ENCODE measurements at places on chromosomes 11 and 22. TPM values are rescaled to one million over a fixed set of nuclear protein-coding genes. Genes with fewer than 3 reads are reported as not detected.

Gene DDTL
- total RNA-seq: 4.2 TPM

Gene WDR74
- 91.3 TPM for total RNA-seq

Gene OR8J1
- not detected for total RNA-seq

GRCh38 chr22:30219049-30219654 lies 27.4 kb downstream of the LIF start:
- H3K4me3 ChIP-seq: no peak overlapping the region
- DNase-seq: no peak
- H3K27me3 ChIP-seq: no peaks in the 10 kb centered on the region
- H3K4me1 ChIP-seq: peaks cover 22% of the 10 kb centered on the region
- H3K27ac ChIP-seq: no peak overlapping the region

GRCh38 chr11:25769287-25769686 lies 562.6 kb upstream of the ANO3 start:
- DNase-seq: no peak
- H3K27me3 ChIP-seq: no peaks in the 10 kb centered on the region
- no peaks in the 10 kb centered on the region for H3K36me3 ChIP-seq
- no peak overlapping the region for H3K27ac ChIP-seq
- no peaks in the 10 kb centered on the region for H3K4me1 ChIP-seq

GRCh38 chr11:98234698-98235097 lies 786.1 kb upstream of the CNTN5 start:
- no peaks in the 10 kb centered on the region for H3K27me3 ChIP-seq
- no peak overlapping the region for H3K27ac ChIP-seq
- H3K4me3 ChIP-seq: no peak overlapping the region
- H3K36me3 ChIP-seq: no peaks in the 10 kb centered on the region

DNA sequence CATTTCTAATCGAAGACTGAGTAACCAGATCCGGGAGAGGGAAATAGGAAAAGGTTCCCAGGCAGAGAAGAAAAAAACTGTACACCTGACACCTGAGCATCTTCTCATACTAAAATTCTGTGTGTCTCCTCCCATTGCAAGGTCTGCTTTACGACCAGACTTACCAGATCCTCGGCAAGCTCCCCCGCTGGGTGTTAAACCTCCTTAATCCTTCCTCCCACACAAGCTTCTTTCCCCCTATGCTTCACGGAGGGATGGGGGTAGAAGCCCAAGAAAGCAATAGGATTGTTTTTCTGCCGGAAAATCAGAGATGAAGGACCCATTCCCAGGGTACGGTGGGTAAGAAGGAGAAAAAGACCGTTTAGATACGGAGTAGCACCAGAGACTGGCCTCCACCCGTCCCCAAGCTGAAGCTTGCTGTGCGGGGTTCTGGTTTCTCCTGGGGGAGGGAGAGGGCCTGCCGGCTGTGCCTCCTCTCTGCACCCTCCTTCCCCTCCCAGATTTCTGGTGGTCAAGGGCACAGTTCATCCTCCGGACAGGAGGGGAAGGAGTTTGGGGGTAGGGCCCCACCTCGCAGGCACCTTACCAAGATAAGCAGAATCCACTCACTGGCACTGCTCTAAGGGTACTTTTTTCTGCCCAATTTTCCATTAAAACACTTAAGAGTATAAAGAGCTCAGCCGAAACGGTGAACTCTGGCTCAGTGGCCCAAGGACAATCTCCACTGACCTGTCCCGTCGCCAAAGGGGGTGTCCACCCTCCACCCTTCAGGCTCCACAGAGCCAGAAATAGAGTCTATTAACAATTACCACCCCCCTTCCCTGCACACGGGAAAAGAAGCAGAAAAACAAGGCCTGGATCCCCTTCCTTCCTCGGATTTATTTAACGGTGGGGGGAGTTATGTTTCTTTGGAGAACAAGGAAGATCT lies 1.2 kb downstream of the TOB2 start:
- H3K27me3 ChIP-seq: no peaks in the 10 kb centered on the region
- DNase-seq: peak; percentile 33
- H3K4me3 ChIP-seq: peak overlapping the region; percentile 70
- peak overlapping the region; percentile 96 for H3K27ac ChIP-seq
- no peaks in the 10 kb centered on the region for H3K36me3 ChIP-seq

DNA sequence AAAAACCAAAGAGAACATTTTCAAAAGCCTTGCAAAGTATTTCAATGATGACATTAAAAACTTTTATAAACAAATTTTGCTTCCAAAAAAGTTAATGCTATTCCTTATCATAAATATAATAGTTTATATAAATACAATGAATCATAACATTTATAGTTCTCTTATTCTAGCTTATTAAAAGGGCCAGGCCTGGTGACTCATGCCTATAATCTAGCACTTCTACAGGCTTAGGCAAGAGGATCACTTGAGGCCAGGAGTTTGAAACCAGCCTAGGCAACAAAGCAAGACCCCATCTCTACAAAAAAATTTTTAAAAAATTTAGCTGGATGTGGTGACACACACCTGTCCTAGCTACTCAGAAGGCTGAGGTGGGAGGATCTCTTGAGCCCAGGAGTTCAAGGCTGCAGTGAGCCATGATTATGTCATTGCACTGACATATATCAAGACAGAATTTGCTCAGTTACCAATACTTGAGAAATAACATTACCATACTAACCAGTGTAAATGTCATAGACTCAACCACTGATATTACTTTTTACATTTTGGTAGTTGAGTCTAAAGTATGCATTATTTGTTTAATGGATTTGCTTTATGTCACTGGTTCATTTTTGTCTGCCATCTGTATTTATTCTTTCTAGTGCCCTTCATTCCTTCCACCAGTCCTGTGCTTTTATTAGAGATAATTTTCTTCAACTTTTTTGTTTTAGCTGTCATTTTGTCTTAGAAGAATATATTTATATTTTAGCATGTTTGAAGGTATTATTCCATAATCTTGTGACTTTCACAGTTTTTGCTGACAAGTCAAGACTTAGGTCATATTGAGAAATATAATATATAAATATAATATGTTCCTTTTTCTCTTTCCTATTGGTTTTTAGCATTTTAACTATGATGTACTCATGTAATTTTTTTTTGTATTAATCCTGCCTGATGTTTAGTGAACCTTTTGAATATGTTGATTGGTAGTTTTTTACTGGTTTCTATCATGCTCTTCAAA lies 56.2 kb downstream of the CYP2R1 start:
- H3K4me3 ChIP-seq: no peak overlapping the region
- no peak overlapping the region for H3K27ac ChIP-seq
- H3K4me1 ChIP-seq: no peaks in the 10 kb centered on the region
- no peaks in the 10 kb centered on the region for H3K27me3 ChIP-seq

GRCh38 chr11:73048446-73048845 lies 93.7 kb downstream of the FCHSD2 start:
- H3K4me3 ChIP-seq: no peak overlapping the region
- no peaks in the 10 kb centered on the region for H3K36me3 ChIP-seq
- H3K27ac ChIP-seq: peak overlapping the region; percentile 28
- H3K4me1 ChIP-seq: peaks cover 12% of the 10 kb centered on the region
- no peaks in the 10 kb centered on the region for H3K27me3 ChIP-seq

DNA sequence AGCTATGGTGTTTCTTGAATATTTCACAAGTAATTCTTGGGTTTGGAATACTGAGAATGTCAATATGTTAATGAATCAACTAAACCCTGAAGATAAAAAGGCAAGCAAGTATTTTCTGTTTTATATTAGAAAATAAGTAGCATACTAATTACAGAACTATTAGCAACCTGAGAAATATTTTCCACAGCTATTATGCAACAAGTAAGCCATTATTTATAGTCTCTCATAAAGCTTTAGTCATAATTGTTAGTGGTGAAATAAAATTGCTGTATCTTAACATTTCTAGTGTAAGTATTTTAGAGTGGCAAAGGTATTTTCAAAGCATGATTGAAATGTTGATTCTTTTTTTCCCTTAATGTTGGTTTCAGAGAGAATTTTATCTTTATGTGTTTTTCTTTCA lies 53.3 kb downstream of the FAR1 start:
- H3K27ac ChIP-seq: no peak overlapping the region
- H3K27me3 ChIP-seq: no peaks in the 10 kb centered on the region
- H3K36me3 ChIP-seq: peaks cover 5% of the 10 kb centered on the region
- no peak overlapping the region for H3K4me3 ChIP-seq

DNA sequence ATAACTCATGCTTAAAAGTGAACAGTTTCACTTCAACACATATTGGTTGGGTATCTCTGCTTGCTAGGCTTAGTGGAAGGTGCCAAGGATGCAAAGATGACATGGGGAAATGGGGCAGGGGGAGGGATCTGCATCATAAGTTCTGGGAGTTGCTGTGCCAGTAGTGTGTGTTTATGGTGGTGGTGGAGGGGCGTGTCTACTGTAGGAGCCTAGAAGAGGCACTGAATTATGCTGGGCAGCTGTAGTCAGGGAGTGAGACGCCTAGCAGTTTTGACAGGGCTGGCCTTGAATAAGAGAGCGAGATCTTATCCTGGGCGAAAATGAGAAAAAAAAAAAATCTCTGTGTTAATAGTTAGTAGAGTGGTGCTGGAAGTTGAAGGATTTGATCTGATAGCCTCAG lies 3.0 kb downstream of the ELMOD1 start:
- H3K4me1 ChIP-seq: peaks cover 9% of the 10 kb centered on the region
- H3K4me3 ChIP-seq: no peak overlapping the region
- H3K27ac ChIP-seq: no peak overlapping the region
- no peak for DNase-seq
- H3K27me3 ChIP-seq: peaks cover 36% of the 10 kb centered on the region

- H3K4me3 ChIP-seq: no peak overlapping the region
- H3K36me3 ChIP-seq: peaks cover 7% of the 10 kb centered on the region
- DNase-seq: peak; percentile 49
These were observed 59.2 kb downstream of the SLC35F2 start for GRCh38 chr11:107799218-107799859.

GRCh38 chr22:46286941-46287872 lies 9.5 kb upstream of the GTSE1 start:
- no peaks in the 10 kb centered on the region for H3K27me3 ChIP-seq
- H3K4me3 ChIP-seq: peak overlapping the region; percentile 2
- peak overlapping the region; percentile 73 for H3K27ac ChIP-seq
- H3K4me1 ChIP-seq: no peaks in the 10 kb centered on the region
- DNase-seq: no peak
- peaks cover 23% of the 10 kb centered on the region for H3K36me3 ChIP-seq

DNA sequence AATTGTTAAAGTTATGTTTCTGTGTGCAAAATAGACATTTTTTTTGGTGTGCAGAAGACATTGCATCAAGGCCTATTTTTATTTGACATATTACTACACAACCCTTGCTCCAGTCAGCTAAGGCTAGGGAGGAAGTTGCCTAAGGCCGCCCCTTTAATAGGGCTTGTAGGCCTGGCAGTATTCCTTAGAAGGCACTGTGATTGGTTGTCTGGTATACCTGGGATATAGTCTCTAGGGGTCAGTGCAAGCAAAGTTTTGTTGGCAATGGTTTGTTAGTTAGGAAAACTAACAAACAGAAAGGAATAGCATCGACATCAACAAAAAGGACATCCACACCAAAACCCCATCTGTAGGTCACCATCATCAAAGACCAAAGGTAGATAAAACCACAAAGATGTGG lies 16.9 kb downstream of the CCDC15 start:
- H3K4me1 ChIP-seq: no peaks in the 10 kb centered on the region
- no peaks in the 10 kb centered on the region for H3K36me3 ChIP-seq
- no peak overlapping the region for H3K4me3 ChIP-seq
- no peaks in the 10 kb centered on the region for H3K27me3 ChIP-seq
- no peak for DNase-seq
- no peak overlapping the region for H3K27ac ChIP-seq

DNA sequence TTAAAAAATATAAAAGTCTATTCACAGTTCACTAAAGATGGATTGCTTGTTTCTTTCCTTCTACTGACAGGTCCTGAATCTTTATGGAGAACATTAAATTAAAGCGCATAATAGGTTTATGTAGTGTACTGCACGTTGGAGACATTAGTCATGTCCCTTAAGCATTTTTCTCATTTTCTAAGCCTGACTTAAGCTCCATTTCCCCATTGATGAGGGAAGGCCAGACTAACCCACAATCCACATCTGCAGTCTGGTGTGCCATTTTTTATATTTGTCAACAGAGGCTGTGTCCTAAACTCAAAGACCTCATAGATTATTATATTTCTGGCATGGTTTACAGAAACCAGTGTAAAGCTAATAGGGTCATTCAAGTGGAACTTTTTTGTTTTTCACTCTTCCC lies 39.9 kb downstream of the CADM1 start:
- H3K4me3 ChIP-seq: no peak overlapping the region
- no peak for DNase-seq
- no peaks in the 10 kb centered on the region for H3K4me1 ChIP-seq
- no peak overlapping the region for H3K27ac ChIP-seq

DNA sequence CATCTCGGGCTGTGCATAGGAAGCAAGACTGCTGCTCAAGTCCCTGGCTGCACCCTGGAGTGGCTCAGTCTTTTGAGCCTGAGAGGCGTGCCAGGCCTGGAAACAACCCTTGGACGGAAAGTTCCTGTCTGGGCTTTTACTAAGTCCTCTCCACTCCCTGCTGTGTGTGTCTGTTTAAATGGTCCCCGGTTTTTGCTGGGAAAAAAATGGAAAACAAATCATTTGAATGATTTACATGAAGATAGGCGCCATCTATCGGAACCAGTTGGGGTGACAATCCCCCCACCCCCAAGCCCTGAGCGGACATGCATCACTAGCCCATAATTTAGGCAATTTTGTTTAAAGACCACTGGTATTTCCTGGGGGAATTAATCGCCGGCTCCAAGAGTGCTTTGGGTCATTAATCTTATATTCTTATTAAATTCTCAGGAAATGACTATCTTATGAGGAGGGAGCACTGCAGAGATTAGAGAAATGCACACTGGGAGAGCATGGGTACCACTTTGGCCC lies 2.7 kb upstream of the GAB2 start:
- H3K27ac ChIP-seq: no peak overlapping the region
- peaks cover 20% of the 10 kb centered on the region for H3K27me3 ChIP-seq
- DNase-seq: peak; percentile 31

DNA sequence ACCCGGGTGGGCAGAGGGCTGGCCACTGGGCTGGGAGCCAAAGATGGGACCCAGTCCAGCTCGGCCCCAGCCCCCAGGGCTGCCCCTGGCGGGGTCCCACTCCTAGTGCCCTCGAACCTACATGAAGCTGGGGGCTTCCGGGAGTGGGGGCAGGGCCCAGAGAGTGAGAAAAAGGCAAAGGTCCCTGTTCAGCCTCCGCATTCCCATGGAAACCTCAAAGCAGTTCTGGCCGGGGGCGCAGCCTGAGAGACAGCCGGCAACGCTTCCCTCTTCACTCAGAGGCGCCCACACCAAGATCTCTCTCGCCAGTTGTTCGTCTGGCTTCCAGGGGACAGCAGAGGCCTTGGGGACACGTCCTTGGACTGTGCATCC lies 22.4 kb upstream of the ARHGAP8 start:
- H3K27me3 ChIP-seq: no peaks in the 10 kb centered on the region
- no peak overlapping the region for H3K27ac ChIP-seq
- peaks cover 28% of the 10 kb centered on the region for H3K4me1 ChIP-seq
- H3K4me3 ChIP-seq: no peak overlapping the region
- DNase-seq: no peak
- peaks cover 49% of the 10 kb centered on the region for H3K36me3 ChIP-seq

GRCh38 chr22:36376265-36376664 lies 11.5 kb downstream of the MYH9 start:
- DNase-seq: no peak
- H3K4me3 ChIP-seq: peak overlapping the region; percentile 32
- H3K4me1 ChIP-seq: peaks cover 82% of the 10 kb centered on the region
- no peaks in the 10 kb centered on the region for H3K36me3 ChIP-seq

Measured in T-cell (primary cell).